ENCODE measurements at places on chromosomes 7 and 10.

DNA sequence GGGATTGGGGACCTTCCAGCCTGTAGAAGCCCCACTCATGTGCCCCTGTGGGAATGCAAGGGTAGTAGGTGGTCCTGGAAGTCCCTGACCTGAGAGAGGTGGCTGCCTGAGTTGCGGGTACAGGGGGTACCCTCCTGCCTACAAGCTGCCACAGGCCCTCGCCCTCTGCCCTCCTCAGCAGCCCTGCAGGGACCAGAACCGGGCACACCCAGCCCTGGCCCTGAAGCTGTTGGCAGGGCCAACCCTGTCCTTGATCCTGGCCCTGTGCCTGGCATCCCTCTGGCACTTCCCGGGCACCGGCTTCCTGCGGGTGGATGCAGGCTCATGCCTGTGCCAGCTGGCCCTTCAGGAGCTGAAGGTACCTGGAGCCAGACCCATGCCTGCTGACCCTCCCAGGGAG, 54.9 kb upstream of the ELN start:
- no peak for DNase-seq

GRCh38 chr7:15720849-15721471, 34.5 kb upstream of the MEOX2 start:
- DNase-seq: peak; percentile 19

GRCh38 chr10:92914478-92915325, 66.4 kb downstream of the EXOC6 start:
- DNase-seq: peak; percentile 65

DNA sequence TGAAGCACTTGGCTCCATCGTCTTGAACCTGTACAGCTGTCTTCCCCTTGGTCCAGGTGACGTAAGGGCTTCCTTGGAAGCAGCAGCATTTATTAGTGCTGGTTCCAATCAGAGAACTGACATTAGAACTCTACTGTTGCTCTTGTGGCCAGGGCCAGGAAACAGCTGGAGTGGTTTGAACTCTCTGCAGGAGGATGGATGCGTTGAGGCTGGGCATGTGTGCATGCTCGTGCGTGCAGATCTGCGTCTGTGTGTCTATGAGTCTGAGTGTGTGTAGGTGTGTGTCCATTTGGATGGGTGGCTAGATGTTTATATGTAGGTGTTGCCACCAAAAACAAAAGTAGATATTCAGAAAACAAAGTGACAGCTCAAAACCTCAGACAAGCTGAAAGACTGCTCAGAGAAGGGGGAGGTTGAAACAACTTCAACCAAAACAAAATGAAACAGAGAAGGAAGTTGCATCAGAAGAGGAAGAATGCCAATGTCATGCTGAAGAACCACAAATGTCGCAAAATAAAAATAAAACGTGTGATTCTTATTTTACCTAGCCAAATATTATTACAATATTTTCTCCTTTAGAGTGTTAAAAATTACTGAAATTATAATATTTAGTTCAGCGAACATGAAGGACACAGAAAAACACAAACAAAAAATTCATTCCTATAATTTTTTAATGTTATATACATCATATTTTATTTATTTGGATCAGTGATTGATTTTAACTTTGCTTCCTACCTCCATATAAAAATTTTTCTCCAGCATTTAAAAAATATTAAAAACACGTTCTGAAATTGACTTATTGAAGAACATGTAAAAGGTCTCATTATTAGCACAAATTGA, 96.1 kb upstream of the MKLN1 start:
- peak; percentile 81 for DNase-seq

DNA sequence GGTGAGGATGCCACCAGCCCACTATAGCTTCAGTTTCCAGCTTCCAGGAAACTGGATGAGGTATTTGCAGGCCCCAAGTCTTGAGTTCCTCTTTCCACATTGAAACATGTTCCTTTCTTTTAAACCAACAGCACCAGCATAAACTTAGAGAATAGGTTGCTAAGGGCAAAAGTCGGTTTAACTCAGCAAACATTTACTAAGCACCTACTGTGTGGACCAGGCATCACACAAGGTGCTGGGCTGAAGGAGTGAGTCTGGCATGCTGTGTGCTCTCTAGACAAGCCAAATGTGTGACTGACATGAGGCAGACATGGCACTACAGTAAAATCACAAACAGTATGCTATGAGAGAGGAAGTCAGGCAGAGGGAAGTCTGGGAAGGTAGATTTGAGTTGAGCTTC, 11.0 kb upstream of the RASSF4 start:
- DNase-seq: no peak

GRCh38 chr7:78063758-78064157, 265.2 kb downstream of the PHTF2 start:
- DNase-seq: no peak

DNA sequence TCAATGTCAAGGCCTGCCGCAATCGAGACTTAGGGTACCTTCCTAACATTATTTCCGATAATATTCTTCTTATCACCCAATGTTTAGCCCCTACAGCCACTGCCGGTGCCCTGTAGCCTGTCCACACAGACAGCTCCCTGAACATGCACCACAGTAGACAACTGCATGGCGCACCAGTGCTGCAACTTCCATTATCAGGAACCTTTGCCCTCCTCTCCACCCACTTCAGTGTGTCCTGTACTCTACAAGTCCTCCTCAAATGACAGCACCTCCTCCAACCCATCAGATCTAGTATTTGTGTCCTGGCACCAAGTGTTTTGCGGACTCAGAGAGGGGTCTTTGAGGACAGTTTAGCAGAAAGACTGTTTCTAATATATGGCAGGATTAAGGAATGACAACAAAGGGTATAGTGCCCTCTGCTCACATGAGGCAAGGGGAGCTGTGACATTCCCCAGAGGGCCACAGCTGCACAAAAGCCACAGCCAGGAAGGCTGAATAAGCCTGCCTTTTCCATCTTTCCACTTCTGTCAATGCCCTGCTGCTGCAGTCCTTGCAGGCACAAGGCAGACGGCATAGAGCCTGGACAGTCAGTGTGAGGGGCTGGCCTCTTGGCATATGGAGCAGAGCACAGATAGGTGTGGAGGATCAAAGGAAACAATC, 335.4 kb downstream of the PARD3 start:
- DNase-seq: no peak

GRCh38 chr10:69742928-69743602, 58.6 kb upstream of the COL13A1 start:
- peak; percentile 25 for DNase-seq

Data from activated CD4-positive, alpha-beta T cell treated with anti-CD3 and anti-CD28 coated beads, Interleukin-2, Interleukin-6, amounts not matched to agents 100 ng/mL and 50 ng/mL, durations not matched to agents 16 hours and 8 hours (primary cell).